CD4-positive, CD25-positive, alpha-beta regulatory T cell (primary cell): ENCODE measurements at places on chromosomes 16 and 17.

GRCh38 chr17:51180486-51180885 lies 14.3 kb downstream of the NME2 start:
- DNase-seq: no peak

DNA sequence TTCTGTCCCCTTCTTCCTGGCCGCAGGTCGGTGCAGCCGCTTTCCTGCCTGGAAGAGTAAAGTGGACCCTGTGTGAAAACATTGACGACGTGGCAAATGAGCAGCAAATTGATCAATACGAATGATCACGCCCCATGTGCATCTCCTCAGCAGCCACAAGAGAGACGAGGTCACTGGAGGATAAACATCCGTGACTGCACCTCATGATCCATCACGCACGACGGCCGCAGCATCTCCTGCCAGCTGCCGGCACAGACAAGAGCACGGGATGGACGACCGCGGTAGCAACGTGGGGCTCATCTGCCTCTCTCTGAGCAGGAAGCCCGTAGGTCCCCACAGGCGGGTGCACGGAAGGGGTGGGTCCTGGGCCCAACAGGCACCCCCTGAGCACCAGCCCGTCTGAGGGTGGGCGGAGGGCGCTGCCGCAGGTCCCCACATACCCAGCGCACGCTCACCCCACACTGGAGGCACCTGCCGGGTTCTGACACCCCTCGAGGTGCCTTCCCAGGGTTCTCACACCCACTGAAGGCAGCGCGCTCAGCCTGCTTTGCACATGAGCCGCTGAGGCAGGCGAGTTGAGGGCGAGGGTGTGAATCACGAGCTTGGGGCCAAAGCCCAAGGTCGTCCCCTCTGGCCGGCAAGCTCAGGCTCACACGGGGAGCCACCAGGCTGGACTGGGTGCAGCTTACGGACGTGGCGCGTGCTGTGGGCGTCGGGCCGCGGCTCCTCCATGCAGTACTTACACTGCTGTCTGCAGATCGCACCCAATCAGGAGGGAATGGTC lies 12.3 kb upstream of the CDH15 start:
- DNase-seq: no peak

- no peak for DNase-seq
Measured at GRCh38 chr17:76682296-76682695, 28.5 kb downstream of the MXRA7 start.

GRCh38 chr16:22634954-22635353 lies 124.3 kb downstream of the NPIPB5 start:
- no peak for DNase-seq

GRCh38 chr17:59406808-59407381 lies 75.4 kb downstream of the YPEL2 start:
- no peak for DNase-seq

- no peak for DNase-seq
Measured at GRCh38 chr17:54237911-54238515, 415.3 kb downstream of the KIF2B start.

- DNase-seq: no peak
Measured at GRCh38 chr16:47019568-47019967, 46.1 kb upstream of the DNAJA2 start.

DNA sequence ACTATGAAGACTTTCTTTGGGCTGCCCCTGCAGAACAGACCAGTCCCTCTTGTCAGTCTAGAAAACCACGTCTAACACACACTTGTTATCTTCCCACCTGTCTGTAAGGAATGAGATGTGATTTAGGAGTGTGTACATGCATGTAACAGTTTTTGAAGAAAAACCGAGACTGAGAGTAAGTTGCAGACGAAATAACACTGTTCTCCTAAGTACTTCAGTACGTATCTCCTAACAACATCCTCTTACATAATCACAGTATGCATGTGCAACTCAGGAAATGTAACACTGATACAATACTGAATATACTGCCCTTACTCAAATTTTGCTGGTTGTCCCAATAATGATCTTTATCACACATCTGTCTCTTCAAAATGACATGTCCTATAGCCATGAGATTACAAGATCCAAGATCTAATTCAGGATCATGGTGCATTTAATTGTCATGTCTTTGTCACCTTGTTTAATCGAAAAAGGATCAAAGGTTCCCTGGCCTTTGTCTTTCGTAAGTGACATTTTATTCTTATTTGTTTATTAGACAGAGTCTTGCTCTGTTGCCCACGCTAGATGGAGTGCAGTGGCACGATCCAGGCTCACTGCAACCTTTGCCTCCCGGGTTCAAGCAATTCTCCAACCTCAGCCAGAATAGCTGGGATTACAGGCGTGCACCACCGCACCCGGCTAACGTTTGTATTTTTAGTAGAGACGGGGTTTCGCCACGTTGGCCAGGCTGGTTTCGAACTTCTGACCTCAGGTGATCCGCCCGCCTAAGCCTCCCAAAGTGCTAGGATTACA lies 25.6 kb downstream of the CREBBP start:
- no peak for DNase-seq

- no peak for DNase-seq
Measured at GRCh38 chr17:54899721-54900456, 763 bp upstream of the TOM1L1 start.

DNA sequence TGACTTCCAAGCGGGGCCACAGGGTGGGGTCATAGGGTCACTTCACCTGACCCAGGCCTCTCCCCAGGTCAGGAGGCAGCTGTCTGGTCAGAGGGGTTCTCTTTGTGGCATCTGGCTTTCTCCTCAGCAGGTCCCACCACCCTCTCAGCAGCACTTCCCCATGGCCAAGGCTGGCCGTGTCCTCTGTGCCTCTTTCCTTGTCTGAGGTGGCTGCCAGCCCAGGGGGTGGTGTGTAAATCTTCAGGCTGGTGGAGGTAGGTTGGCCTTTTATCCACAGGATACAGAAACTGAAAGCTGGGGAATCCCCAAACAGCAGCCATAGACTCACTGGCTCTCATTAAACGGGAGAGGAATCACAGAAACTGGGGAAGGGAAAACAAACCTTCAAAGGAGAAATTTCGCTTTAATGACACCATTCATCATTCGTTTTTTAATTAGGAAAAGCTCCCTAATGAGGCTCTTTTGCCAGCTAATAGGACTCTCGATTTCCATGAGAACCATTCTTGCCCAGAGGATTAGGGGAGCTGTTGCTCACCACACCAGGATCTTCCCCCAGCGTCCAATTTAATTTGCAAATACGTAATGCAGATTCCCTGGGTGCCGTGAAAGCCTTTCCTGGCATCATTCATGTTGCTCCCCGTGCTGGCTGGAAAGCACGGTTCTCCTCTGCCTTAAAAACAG lies 18.0 kb downstream of the C17orf75 start:
- no peak for DNase-seq

DNA sequence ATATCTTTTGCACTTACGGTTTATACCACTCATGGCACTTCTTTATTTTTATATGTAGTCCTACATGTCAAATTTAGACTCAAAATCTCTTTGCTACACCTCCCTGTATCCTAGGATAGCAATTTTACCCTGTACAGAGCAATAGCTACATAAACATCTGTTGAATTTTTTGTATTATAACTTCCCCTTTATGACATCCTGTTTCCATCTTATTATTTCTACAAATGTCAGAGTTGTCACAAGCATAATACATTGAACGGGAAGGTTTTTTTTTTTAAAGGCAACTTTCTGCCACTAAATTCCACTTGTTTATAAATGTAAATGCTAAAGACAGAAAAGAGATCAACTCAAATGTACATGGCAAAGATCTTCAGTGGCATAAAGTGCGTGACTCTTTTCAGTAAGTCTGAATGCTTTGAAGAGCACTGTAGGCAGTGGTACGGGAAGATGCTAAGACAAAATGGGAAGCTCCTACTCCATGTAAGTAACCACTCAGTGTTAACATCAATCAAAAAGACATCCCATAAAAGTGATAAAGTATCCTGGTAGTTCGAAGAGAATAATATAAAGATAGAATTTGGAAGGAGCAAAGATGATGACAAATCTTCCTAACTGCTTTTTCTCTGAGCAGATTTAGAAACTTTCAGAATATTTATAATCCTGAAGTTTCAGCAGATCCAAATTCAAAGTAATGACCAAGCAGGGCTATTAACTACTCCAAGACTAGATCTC lies 26.8 kb downstream of the GNA13 start:
- no peak for DNase-seq

DNA sequence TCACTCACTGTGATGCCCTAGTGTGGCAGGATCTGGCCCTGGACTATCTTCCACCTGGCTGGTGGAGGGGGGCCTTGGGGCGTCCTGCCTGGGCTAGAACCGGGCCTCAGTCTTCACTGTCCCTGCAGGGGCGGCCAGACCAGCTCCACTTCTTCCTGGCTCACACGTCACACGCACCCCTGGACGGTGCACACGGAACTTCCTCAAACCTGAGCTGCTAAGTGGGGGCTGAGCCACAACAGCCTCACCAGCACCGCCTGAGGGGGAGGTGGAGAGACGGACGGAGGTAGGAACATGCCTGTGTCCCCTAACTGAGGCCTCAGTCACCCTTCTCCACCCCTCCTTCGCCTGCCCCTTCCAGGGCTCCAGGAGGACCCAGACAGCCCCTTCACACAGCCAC lies 36.6 kb downstream of the TIMM22 start:
- DNase-seq: no peak

GRCh38 chr16:27193300-27193990 lies 9.9 kb upstream of the KDM8 start:
- no peak for DNase-seq

DNA sequence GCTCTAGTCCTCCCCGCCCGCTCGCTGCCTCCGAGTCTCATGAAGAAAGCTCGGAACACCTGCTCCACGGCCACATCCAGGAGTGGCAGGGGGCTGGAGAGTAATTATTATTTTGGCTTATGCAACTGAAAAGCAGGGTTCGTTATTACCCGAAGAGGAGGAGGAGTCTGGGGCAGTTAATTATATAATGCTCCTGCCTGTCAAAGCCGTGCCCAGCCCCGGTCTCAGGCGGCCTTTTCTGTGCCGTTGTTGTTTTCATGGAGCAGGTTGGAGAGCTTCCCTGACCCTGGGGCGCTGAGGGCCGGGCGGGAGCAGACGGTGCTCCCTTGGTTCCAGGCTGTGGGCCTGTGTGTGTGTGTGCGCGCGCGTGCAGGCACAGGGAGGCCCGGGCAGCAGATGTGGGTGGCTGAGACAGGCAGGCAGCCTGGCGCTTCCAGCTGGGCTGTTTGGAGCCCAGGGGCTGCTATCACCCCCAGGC lies 2.4 kb downstream of the JPH3 start:
- DNase-seq: no peak

- DNase-seq: no peak
Measured at GRCh38 chr16:3651461-3652372, 2.8 kb upstream of the DNASE1 start.

DNA sequence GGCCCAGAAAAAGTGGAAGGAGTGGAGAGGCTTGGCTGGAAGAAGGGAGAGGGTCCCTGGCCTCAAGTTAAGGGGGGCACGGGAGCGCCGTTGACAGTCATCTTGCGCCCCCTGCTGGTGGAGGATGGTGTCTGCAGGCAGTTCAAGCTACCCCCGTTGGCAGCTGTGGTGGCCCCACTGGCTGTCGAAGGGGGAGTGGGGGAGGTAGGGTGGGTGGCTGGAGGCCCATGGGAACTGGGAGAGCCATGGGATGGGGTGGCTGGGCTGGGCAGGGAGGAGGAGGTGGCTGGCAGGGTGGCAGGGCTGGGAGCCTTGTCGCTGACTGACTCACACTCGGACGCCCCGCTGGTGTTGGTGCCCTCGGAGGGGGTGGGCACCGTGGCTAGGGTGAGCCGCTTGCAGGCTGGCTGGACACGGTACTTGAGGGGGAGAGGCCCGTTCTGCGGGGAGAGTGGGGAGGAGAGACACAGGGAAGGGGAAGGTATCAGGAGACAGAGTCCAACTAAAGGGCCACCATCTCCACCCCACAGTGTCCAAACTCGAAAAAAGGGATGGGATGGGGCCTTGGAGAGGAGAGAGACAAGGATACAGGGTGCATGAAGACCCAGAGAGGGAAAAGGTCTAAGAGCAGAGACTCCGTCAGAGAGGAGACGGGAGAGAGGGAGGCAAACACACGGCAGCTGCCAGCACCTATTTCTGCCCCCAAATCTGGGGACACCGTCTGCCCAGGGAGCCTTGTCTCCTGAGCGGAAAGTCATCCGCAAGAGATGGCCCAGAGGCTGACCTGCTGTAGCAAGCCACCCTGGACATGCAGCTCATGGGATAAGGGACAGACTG lies 5.2 kb downstream of the CISD3 start:
- peak; percentile 57 for DNase-seq

GRCh38 chr17:76540381-76541300 lies 797 bp downstream of the PRCD start:
- DNase-seq: no peak

DNA sequence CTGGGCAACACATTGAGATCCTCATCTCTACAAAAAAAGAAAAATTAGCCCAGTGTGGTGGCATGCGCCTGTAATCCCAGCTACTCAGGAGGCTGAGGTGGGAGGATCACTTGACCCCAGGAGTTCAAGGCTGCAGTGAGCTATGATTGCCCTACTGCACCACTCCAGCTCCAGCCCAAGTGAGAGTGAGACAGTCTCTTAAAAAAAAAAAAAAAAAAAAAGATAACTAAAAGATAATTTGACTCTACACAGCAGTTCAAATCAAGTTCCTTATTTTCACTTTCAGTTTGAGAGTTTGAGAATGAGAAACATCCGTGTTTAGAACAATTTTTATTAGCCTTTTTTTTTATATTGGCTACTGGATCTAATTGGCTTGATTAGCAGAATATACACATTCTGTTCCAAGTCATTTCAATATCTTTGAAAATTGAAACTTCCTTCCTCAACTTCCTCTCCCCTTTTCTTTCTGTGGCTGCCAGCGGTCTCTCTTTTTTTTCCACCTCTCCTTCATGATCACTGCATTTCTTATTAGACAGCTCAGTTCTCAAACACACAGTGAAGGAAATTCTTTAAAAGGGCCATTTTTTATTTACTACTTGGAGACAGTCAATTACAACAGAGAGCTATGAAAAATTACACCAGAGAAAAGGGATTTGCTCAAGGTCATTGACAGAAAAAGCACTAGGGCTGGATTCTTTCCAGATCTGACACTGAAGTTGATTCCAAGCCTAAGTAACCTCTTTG lies 4.5 kb upstream of the ACSF2 start:
- peak; percentile 38 for DNase-seq

- no peak for DNase-seq
Measured at GRCh38 chr16:69073181-69073702, 32.2 kb upstream of the HAS3 start.

GRCh38 chr16:73390936-73391335 lies 343.0 kb upstream of the ZFHX3 start:
- no peak for DNase-seq

- DNase-seq: no peak
Measured at GRCh38 chr17:11240841-11241610, at the start of gene SHISA6. Gene SHISA6 (plus strand): TSS chr17:11241213.

DNA sequence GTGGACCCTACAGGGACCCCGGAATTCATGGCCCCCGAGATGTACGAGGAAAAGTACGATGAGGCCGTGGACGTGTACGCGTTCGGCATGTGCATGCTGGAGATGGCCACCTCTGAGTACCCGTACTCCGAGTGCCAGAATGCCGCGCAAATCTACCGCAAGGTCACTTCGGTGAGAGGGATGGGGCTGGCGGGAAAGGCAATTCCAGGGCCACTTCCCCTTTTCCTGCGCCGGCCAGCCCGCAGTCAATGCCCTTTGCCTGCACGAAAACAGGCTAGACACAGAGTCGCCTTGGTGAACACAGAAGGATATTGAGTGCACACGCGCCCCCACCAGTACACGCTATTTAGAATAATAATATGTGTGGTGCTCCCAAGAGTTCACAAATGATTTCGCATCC lies 4.0 kb downstream of the WNK4 start:
- no peak for DNase-seq

GRCh38 chr17:3004150-3004801 lies 59.1 kb downstream of the OR1D5 start:
- DNase-seq: no peak
